ENCODE measurements at places on chromosomes 12 and 14.

GRCh38 chr12:125187780-125188741 is 122.8 kb downstream of the AACS start:
- no peak for DNase-seq

- DNase-seq: no peak
These were observed 106.2 kb downstream of the DAAM1 start for GRCh38 chr14:59294662-59294992.

DNA sequence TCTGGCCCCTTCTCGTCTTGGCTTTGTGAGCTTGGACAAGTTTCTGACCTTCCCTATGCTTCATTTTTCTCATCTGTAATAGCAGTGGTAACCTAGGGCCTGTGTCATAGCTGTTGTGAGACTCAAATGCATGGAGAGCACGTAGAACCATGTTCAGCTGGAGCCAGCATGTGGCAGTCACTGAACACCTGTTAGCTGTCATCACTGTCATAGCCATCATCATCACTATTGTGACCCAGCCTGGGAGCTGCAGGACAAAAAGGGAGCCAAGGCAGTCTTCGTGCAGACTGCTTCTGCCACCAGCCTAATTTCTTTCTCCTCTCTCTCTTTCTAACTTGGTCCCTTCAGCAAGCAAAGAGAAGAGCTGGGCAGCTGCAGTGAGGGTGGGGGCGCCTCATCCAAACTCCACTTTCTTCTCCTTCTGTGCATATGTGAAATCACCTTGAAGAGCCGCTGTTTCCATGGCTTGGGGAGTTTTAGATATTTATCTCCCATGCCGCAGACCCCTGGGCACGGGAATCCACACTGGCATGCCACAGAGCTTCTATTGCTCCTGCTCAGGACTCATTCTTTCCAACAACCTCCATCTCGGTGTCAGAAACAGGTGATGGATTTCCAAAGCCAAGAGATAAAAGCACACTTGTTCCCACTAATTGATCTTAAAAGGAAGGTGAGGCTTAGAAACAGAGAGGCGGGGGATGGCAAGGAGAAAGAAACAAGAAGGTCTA is 87.0 kb downstream of the SRRM4 start:
- DNase-seq: no peak

DNA sequence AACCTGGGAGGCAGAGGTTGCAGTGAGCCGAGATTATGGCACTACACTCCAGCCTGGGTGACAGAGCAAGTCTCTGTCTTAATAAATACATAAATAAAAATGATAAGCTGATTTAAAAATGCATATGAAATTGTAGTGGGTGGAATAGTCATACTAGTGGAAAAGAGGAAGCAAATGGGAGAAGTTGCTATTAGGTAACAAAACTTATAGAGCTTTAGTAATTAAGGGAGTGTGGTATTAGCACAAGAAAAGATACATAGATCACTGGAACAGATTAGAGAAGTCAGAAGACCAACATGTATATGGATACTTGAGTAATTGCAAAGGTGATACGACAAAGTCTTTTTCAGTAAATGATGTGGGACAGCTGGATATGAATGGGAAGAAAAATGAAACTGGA is 26.5 kb downstream of the TECPR2 start:
- no peak for DNase-seq

DNA sequence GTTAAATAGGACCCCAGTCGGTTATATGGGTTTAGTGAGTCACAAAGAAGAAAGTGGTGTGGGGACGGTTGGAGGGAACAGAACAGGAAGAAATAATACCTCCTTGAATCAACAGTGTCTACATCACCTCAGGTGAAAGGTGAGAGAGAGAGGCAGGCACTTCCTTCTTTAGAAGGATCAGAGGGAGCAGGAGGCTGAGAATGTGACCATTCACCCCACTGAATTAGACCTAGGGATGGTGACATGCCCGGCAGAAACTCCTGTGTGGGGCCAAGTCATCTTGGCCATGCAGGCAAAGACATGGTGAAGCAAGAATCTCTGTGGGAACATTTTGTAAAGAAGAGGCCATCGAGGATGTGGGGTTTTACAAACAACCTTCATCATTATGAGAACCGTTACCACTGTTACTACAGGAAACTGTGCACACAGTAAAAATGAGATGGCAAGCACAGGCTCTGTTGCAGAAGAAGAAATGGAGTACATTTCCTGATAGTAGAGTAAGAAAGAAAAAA is 1196.9 kb downstream of the VRK1 start:
- peak; percentile 29 for DNase-seq

DNA sequence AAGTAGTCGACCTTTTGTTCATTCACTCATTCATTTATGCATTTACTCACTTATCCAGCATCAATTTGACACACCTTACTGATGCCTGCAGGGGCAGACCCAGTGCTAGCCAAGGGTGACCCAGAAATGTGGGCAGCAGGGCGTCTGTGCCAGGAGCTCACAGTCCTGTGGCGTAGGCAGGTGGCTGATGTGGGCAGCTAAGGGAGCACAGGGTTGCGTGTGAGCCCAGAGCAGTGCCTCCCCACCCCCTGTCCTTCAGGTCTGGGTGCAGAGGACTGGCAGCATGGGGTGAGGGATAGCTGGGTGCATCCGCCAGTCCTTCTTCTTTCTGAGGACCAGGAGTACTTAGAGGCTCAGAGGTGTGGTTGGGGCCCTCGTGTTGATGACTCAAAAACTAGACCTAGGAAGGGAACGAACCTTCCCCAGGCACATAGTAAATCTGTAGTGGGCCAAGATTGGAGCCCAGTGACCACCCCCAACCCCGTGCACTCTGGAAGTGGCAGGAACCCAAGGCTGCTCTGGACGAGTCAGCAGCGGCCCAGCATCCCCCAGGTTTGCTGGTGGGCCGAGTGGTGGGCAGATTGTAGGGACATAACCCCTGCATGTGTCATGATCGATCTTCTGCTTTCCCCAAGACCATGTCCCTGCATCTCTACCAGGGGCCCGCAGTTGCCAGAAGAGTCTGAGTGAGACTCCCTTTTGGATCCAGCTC is 63.9 kb downstream of the BEGAIN start:
- DNase-seq: no peak

DNA sequence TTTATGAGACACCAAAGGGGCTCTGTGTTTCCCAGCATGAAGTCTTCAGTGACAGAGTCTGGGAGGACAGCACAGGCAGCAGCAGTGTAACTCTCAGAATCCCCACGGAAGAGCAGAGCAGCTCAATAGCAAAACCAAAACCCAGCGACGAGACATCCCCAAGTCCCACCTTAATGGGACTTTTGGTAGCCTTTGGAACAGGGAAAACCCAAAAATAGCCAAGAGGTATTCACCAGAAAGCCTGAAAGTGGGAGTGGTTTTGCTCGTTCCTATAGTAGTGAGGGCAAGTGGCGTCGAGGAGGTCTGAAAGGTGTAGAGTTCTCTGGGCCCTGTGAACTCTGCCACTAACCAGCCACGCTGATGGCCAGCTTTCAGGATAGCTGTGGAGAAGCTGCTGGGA is 174.6 kb downstream of the ETV6 start:
- DNase-seq: no peak

GRCh38 chr14:31124197-31124596 is 83.4 kb downstream of the HECTD1 start:
- DNase-seq: no peak

DNA sequence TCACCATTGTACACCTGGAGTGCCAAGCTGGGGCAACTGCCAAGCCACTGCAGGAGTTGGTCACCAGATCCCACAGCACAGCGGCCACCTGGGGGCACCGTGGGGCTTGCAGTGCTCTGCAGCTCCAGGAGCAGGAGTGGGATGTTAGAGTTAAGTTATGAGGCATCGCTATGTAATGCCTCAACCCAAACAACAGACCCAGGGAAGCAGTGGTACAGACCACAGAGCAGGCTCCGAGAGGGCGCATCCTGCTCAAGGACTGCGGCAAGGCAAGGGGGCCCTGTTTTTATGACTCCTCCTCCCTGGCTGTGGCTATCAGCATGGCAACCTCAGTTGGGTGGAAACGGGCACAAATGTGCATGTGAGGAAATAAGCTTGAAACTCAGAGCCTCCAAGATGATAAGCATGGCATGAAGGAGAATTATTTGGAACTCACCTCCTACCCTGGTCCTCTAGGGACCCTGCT is 63.1 kb downstream of the ARL6IP4 start:
- DNase-seq: peak; percentile 79

GRCh38 chr14:38605193-38606114 is 349.6 kb upstream of the CLEC14A start:
- DNase-seq: no peak

- DNase-seq: no peak
These were observed 688 bp upstream of the RASSF3 start for GRCh38 chr12:64609536-64610078.

GRCh38 chr14:106209755-106210154 is 683.4 kb downstream of the TMEM121 start:
- DNase-seq: no peak

- peak; percentile 76 for DNase-seq
These were observed 604 bp downstream of the EEA1 start for GRCh38 chr12:92928421-92928961.

GRCh38 chr12:115149279-115149678 is 465.3 kb upstream of the TBX3 start:
- no peak for DNase-seq

- DNase-seq: no peak
These were observed 173.9 kb upstream of the GRIP1 start for GRCh38 chr12:66852765-66853164.

GRCh38 chr12:50041062-50041860 is 16.0 kb upstream of the RACGAP1 start:
- no peak for DNase-seq

- DNase-seq: no peak
These were observed 915.4 kb upstream of the TMEM132C start for GRCh38 chr12:127351481-127352010.

GRCh38 chr12:118061873-118062843 is 1.2 kb upstream of the WSB2 start:
- DNase-seq: peak; percentile 23

GRCh38 chr14:72751276-72752033 is 142.4 kb downstream of the DPF3 start:
- DNase-seq: no peak

DNA sequence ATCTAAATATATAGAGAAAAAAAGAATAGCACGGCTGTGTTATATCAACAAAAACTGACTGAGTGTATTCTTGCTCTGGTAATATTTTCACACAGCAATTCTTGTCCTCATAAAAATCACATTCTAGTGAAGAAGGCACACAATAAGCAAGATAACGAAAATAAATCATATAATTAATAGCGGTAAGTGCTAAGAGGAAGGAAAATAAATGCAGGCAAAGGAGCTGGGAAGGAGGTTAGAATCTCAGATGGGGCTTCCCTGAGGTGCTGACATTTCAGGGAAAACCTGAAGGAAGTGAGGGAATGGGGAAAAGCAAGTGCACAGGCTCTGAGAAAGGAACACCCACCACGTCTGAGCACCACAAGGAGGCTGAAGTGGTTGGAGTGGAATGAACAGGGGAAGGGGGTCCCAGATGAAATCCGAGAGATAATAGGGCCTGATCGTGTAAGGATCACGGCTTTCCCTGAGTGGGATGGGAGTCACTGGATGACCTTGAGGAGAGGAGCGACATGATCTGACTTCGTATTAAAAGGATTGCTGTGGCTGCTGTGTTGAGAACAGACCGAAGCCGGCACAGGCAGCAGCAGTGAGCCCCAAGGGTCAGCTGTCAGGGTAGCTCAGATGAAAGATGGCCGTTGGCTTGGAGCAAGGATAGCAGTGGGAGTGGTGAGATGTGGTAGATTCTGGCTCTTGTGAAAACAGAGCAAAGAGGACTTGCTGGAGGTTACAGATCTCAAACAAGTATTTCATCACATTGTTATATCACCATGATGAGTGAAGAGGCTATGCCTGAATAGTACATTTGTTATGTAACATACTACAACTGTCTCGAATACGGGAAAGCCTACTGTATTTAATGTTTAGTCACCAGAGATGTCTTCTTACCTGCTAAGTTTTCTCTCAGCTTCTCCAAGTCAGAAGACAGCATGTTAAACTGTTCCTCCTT is 67.1 kb upstream of the VPS33A start:
- DNase-seq: no peak

DNA sequence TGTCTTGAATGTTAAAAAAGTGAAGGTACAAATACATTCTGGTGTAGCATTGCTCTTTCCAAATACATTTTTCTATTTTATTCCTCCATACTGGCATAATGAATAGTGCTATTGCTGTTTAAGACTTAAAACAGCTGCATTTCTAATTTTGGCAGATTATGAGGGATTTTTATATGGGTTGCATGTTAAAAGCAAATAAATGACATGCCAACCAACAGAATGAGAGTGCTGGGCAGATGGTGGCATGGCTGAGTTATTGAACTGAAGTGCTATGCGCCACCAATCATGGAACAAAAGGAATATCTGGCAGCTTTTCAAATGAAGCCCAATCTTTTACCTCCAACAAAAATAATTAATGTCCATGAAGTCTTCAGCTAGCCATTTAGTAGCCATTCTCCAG is 215.0 kb downstream of the PRKD1 start:
- no peak for DNase-seq

- no peak for DNase-seq
These were observed 70.8 kb downstream of the WNK1 start for GRCh38 chr12:823028-823698.

- DNase-seq: no peak
These were observed 42.0 kb downstream of the GLIPR1L2 start for GRCh38 chr12:75432924-75433323.

- no peak for DNase-seq
These were observed 540.2 kb upstream of the TMEM132C start for GRCh38 chr12:127726671-127727315.

DNA sequence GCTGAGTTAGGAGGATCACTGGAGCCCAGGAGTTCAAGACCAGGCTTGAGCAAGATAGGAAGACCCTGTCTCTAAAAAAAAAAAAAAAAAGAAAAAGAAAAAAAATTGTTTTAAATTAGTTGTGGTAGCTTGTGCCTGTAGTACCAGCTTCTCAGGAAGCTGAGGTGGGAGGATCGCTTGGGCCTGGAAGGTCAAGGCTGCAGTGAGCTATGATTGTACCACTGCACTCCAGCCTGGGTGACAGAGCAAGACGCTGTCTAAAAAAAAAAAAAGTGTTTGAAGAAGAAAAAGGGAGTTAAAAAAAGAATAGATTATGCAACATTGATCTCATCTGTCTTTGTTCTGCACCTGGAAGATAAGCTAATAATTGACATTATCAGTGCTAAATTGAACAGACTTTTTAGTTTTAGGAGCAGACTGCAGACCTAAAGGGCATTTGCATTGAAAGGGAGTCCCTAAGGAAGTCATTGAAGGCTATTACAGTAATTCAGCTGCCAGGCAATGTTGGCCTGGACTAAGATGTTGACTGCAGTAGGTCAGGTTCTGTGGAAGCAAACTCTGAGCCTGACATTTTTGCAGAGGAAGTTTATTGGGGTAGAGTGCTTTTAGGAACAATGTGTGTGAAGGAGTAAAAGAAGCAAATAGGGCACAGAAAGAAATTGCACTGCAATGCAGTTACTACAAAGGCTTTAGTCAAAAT is 215.8 kb downstream of the PCNX1 start:
- DNase-seq: no peak
